ENCODE measurements at places on chromosomes 11 and 22.

DNA sequence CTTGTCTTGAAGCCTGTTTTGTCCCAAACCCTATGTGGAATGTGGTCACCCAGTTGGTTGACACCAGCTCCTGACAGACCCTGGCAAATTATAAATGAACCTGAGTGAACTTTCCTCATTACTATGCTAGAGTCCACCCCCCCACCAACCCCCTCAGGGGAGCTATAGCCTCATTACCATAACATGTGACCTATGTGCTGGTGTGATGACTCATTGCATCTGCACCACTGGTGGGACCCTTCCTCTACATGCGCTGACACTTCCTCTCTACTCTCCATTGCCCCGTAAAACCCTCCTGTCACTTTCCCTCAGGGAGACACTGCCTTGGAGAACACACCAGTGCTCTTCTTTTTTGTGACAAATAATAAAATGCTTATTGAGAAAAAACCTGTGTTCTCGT, 105.0 kb upstream of the SESN3 start:
- no peak for DNase-seq

DNA sequence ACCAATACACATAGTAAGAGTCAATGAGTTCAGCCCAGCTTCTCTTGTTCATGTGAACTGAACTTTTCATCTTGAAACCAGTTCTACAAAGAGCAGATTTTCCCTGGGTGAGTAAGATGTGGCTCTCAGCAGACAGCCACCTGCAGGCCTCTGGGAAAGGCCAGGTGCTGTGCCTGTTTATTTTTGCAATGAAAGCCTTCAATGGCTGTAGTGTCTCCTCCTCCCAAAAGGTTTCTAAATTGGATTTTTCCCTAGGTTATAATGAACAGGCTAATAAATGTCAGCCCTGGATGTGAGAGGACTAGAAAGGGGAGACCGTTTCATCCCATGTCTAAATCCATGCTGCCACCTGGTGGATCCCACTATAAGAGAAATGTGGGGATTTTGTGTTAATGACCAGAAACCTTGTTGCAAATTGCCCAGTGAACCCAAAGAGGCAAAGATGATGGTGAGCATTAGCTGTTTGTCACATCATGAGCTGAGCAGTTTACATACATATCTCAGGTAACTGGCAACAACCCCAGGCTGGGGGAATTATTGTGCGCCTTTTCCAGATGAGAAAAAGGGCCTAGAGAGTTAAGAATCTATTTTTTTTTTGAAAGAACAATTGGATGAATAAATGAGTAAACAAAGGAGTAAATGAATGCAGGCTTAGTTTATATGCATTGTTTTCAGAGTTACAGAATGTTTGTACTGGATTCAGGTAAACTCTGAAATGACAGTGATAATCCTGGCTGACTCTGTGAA, 12.7 kb downstream of the C11orf91 start:
- DNase-seq = no peak

- DNase-seq = no peak
Measured at GRCh38 chr22:32100711-32101110, 57.6 kb downstream of the SLC5A1 start.

DNA sequence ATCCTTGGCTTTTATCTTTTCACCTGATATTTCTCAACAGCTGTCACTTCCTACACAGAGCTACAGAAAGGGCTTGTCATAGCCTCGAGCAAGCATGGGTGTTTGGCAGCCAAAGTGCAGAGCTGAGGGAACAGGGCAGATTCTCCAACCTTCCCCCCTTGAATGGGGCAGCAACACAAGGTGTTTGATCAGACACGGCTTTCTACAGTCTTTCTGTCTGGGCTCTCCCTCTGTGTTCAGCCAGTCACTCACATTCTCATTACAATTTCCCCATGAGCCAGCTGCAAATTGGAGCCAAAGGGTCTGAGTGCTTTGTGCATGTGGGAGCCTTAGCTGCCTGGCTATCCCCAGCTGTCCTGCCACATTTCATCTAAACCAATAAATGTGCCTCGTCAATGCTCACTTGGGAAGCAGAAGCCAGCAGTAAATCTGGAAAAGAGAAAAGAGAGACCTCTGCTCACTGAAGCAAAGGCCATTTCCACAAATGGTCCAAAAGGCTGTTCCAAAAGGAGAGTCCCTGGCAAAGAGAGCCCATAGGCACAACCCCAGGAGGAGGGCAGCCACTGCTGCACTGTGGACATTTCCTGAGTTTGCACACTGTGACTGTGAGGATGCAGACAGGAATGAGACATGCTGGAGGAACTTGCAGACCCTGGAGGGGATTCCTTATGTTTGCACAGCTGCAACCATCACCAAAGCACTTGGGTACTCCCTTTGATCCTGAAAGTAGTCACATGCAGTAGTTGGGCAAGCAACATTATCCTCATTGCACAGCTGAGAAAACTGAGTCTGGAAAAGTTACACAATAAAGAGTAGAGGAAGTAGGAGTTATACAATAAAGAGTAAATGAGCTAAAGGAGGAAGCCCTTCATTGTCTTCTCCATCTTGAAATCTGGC, 186.8 kb downstream of the FAM181B start:
- DNase-seq = no peak
